ENCODE measurements at places on chromosomes 12 and 14.

DNA sequence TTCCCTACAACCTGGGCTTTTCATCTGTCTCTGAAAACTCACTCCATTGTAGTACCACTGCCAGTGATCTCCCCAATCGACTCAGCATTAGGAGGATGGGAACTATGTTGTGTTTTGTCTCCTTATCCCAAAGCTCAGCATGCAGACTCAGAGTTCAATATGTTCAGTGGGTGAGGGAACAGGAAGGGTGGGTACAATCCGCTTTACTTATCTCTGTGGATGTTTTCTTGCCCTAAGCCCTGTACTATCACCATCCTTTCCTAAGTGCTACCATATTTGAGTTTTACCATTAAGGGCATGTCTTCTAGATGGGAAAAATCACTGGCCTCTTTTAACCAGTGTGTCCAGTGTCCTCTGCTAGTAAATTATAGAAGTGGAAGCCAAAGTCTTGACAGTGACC lies 107.1 kb downstream of the PPM1H start:
- no peak for DNase-seq

DNA sequence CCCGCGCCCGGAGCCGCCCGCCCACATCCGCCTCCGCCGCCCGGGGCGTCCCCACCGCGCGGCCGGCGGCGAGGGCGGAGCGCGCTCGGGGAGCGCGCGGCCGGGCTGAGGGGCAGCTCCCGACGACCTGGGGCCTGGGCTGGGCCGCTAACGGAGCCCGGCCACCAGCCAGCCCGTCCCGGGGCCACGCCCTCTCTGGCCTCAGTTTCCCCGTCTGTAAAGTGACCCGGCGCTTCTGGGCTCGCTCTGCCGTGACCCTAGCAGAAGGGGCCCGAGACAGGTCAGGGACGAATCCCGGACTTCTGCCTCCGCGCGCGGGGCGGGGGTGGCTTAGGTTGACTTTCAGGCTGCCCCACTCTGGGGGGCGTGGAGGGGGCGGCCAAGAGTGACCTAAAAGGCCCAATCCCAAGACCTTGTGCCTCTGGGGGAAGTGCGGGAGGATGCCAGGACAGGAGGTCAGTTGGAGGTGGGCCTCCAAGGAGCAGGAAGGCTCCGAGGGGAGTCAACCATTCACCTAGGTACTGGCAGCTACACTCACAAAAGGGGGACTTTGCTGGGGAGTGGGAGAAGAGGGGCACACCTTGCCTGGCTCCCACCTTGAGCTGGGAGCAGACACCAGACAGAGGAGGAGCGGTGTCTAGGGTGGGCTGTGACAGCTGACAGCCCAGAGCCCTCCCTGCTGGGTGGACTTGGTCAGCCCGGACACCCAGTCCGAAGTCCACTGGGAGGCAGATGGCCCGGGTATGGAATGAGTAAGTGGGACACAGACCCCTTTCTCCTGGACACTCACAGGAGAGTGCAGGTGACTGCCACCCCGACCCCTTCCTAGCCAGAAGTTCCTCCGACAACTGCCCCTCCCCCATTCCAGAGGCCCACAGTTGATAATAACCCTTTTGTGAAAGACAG lies 486 bp upstream of the AKT1 start:
- no peak for DNase-seq

GRCh38 chr14:92264195-92264594 lies 58.8 kb upstream of the SLC24A4 start:
- DNase-seq = no peak

- no peak for DNase-seq
Measured at GRCh38 chr14:22849212-22849819, 12.9 kb downstream of the MMP14 start.

- no peak for DNase-seq
Measured at GRCh38 chr14:96698960-96699539, 98.1 kb upstream of the VRK1 start.

- no peak for DNase-seq
Measured at GRCh38 chr14:80700601-80701000, 240.9 kb downstream of the CEP128 start.

GRCh38 chr12:111298582-111299436 lies 70.1 kb downstream of the PHETA1 start:
- peak; percentile 38 for DNase-seq

All from stimulated activated naive B cell treated with anti-CD40 and anti-IgM and Interleukin-4, amounts not matched to agents 10 μg/mL and 1 μg/mL and 100 μg/mL, for 72 hours (primary cell).